GM12865 (cell line): ENCODE measurements at places on chromosomes 7 and 10.
A peak's percentile ranks its signal among the peaks of the same experiment; 100 is the strongest.

- no peak for DNase-seq
These were observed 98.1 kb downstream of the TCF7L2 start for GRCh38 chr10:113047963-113048781.

DNA sequence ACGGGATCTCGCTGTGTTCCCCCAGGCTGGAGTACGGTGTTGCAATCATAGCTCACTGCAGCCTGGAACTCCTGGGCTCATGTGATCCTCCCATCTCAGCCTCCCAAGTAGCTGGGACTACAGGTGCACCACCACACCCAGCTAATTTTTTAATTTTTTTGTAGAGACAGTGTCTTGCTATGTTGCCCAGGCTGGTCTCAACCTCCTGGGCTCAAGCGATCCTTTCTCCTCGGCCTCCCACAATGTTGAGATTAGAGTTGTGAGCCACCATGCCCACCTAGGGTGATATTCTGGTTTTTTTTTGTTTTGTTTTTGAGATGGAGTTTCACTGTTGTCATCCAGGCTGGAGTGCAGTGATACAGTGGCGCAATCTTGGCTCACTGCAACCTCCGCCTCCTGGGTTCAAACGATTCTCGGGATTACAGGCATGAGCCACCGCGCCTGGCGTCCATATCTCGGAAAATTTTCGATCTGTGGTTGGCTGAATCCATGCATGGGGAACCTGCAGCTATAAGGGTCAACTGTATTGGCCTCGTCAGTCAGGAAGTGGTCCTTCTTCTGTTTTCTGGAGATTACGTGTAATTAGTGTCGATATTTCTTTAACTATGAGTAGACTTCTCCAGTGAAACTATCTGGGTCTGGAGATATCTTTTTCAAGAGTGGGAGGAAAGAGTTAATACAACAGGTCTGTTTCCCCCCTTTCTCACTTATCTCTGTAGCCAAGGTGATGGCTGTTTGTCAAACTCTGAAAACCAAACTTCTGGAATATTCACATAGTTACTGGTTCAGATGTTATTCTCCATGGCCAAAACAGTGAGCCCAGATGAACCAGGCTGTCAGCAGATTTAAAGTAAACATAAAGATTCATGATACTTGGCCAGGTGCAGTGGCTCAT, 21.0 kb upstream of the FIS1 start:
- DNase-seq, result no peak

- DNase-seq, result no peak
These were observed 224.3 kb upstream of the IGFBP3 start for GRCh38 chr7:46145412-46145811.

DNA sequence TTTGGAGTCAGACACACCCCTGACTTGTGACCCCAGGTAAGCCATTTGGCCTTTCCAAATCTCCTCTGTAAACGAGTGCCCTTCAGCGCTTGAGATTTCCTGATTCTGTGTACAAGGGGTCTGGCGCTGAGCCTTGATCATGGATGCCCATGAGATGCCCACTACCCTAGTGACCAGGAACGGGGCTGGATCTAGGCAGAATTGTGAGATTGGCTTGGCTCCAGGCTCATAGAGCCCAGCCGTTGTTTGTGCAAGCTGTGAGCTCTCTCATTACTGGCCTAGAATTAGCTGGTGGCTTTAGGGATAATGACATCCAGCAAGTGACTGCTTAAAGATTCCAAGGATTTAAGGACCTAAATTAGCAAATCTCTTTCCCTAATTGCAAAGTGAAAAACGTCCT, 84.9 kb downstream of the CAMK1D start:
- DNase-seq, result no peak

DNA sequence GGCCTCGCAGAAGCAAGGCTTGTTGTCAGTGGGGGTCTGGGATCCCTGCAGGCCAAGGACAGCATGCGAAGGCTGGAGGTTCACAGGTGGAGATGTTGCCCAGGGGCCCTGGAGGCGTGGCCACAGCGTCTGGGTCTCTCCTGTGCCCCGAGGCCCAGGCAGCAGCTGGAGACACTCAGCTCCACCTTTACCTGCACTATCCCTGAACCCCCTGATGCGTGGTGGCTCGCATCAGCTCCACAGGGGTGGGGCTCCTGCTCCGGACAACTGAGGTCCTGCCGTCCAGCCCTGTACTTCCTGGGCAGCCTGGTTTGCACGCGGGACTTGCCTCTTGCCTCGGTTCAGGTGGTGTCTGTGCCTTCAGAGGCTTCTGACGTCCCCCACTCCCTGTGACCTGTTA, 54.6 kb upstream of the ZNF32 start:
- DNase-seq, result no peak

- no peak for DNase-seq
These were observed 503.4 kb downstream of the PLXNA4 start for GRCh38 chr7:132072873-132073272.

- DNase-seq, result peak; percentile 33
These were observed 28.2 kb downstream of the SPOCK2 start for GRCh38 chr10:72059843-72060822.
